NCI-H1694 treated with DMSO at 0.1 percent for 48 hours (cell line): ENCODE measurements at places on chromosomes 5 and 9.

GRCh38 chr5:35870605-35871004, 13.9 kb downstream of the IL7R start:
- no peak for DNase-seq

DNA sequence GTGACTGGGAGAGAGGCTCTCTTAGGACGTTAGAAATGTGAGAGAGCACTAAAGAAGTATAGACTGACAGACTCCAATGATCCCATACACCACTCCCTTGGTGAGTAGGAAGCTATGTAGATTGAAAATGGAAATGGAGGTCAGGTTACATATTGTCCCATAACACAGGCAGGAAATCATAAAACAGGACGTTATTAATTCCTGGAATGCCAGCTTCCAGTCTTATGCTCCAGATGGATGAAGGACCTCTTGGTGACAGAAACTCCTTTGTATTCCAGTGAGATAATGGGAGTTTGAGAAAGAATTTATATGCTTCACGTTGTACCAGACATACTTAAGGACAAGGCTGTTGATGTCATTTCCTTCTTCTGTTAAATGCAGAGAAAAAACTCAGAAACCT, 338.2 kb upstream of the ITGA1 start:
- DNase-seq: no peak

GRCh38 chr9:117644932-117645636, 59.1 kb upstream of the TLR4 start:
- peak; percentile 61 for DNase-seq

- no peak for DNase-seq
Measured at GRCh38 chr5:16755641-16756040, 138.8 kb upstream of the RETREG1 start.

DNA sequence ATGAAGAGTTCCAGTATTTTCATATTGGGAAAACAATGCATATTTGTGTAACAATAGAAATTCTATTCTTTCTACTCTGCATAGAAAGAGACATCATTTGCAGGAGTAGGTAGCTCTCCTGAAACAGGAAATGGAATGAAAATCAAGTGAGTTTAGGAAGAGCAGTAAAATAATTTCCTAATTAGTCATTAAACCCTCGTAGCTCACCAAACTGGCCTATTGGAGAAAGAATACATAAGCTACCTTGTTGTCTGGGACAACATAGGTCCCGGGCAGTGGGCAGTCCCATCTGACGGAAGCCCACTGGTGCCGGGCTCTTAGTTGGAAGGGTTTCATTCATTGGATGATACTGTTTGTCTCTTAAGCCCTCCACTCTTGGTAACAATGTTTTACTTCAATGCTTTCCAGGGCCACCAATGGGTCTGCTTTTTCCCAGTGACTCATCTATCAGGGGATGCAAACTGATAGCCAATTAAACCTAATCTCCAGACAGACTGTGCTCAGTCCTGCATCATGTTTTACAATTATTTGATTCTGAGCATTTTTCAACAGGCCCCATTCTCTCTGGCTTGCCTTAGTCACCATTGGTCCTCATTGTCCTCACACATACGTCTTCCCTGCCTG, 46.5 kb downstream of the GNA14 start:
- DNase-seq: no peak

- no peak for DNase-seq
Measured at GRCh38 chr5:143888912-143889311, 77.0 kb downstream of the HMHB1 start.

DNA sequence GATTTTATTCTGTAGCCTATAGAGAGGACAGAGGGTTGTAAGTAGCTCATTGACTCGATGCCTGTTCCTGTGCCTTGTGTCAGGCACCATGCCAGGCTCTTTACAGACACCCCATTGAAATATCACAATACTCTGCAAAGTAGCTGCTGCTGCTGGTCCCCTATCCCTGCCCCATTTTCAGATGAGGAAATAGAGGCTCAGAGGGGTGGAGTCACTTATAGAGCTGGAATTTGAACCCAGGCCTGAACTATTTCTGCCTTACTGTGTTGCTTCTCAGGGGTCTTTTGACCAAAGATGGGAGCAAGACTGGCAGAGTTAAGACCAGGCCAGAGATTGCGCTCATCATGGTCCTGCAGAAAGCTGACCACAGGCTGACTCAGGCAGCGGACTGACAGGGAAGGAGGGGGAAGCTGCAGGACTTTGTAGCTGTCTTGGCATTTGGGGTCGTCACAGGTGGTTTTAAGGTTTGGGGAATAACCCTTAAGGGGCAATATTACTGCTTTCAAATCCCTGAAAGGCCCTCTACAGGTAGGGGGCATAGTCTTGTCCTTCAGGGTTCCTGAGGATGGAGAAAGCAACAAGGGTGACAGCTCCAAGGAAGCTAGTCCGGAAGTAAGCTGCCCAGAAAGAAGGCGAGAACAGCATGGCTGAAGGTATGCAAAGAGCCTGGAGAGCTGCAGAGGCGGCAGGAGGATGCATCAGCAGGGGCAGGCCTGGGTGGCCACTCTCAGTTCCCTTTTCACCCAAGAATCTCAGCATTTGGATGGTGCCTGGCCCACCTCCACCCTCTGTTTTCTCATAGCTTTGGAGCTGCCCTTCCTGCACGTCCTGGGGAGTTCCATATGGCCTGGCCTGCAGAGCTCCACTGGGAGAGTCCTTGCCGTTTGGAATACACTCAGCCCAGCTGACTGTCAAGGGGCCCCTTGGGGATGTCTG, 18.3 kb upstream of the NDST1 start:
- no peak for DNase-seq

- DNase-seq: no peak
Measured at GRCh38 chr5:129124608-129125007, 30.1 kb downstream of the ISOC1 start.

DNA sequence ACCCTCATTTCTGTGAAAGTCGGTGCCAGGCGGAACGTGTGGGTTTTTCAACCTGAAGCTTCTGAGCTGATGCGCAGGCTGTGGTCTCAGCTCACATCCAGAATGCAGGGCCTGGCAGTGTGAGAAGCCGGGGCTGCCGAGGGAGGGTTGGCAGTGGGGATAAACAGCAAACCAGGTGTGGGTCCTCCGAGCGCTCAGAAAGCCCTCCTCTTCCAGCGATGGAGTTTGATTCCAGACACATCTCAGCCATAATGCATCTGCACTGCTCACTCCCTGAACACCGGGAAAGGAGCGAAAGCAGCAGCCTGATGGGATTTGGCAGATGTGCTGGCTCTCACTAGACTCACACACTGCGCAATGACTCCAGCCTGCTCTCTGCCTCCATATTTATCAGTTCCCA, 280.1 kb downstream of the HSPA4 start:
- DNase-seq: no peak

DNA sequence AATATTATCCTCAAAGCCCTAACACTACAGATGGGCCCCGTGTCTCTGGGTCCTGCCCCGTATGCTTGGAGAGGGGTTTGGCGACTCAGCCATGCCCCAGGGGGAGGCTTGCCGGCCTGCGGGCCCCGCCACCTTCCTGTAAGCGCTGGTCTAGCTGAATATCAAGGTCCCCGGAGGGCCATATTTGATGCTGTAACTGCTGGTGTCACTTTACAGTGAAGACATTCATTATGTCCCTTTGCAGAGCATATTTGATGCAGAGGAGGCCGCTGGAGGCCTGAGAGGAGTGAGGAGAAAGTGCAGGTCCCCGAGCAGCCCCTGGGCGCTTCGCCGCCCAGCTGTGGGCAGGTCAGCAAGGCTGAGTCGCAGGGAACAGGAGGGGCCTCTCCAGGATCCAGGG, 16.8 kb downstream of the IRX4 start:
- no peak for DNase-seq

DNA sequence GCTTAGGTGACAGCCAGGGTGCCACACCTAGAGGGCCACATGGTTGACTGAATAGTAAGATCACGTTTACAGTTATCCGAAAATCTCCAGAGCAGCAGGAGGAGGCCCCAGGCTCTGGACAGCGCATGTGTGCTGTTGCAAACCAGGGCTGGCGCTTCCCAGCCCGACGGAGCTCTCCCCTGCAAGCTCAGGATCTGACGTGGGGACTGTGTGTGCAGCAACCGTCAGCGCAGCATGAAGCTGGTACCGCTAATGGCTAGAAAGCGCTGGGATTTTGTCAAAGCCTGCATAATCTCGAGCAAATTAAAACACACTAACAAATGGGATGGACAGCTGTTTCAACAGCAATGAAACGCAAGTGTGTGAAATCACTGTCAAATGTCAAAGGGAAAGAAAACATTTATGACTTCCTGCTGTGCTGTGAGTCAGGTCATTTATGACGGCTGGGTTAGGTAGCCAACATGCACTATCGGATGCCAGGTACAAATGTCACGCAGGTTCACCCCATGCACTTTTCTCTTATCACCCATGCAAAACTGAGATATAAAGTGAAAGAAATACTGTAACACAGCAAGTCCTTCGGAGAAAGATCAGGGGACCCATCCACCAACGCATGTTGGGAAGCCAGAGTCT, 7.5 kb downstream of the SURF4 start:
- DNase-seq: no peak

DNA sequence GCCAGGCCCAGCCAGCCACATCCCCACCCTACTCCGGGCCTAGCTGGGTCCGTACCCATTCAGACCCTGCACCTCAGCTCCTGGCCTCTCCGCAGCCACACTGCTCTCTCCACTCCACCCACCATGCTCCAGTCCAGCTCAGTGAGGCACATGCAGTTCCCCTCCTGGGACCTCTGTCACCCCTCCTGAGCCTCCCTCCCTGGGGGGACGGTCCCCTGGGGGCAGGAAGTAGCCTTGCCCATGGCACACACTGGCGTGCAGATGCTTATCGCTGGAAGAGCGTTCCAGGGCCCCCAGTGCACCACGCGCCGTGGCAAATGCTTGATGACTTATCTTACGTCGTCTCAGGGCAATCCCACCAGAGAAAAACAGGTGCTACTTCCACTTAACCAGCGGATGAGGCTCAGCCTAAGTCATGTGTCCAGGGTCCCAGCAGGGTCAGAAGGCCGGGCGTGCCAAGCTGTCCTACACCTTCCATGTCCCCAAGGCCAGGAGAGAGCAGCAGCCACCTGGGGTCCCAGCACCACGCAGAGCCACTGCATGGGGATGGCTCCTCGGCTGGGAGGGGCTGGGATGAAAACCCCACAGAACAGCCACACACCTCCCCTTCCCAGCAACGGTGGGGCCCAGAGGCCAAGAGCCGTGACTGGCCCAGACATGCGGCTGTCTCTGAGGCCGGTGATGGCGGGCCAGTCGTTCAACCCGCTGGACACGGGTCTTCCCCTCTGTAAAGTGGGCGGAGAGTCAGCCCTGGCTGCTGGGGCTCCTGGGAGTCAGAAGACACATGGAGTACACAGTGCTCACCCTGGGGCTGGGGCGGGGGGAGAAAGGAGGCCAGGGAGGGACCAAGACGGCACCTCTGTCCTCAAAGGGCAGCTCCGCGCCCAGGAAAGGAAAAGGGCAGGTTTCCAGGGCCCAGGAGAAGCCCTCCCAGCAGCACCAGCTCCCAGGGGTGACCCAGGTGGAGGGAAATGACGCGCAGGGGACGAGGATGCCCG, 2.6 kb upstream of the CCDC187 start:
- no peak for DNase-seq

- DNase-seq: no peak
Measured at GRCh38 chr9:35714123-35714522, 17.9 kb downstream of the TLN1 start.
